ENCODE measurements at places on chromosomes 4 and X. TPM values are rescaled to one million over a fixed set of nuclear protein-coding genes. Genes with fewer than 3 reads are reported as not detected.

MGAT4D gene
- not detected for total RNA-seq

IGSF1 gene
- 0.28 TPM for total RNA-seq

NSUN7 gene
- total RNA-seq: 0.26 TPM

SYN1 gene
- total RNA-seq: 0.29 TPM

IL2RG gene
- total RNA-seq: 0.11 TPM

CDKL2 gene
- total RNA-seq: 0.53 TPM

SLC9A7 gene
- 8.3 TPM for total RNA-seq

UGT2B10 gene
- not detected for total RNA-seq

NMU gene
- total RNA-seq: 0.75 TPM

PABPC1L2A gene
- not detected for total RNA-seq

ADAMTS3 gene
- not detected for total RNA-seq

FOXR2 gene
- total RNA-seq: not detected

ITM2A gene
- total RNA-seq: 0.10 TPM

NHS gene
- 2.0 TPM for total RNA-seq

ZCCHC18 gene
- 0.09 TPM for total RNA-seq

CTAG2 gene
- not detected for total RNA-seq

PRAF2 gene
- total RNA-seq: 35.6 TPM

NXF2B gene
- total RNA-seq: not detected

KLB gene
- total RNA-seq: 0.14 TPM

All from A549 treated with AZD2906 at 1 μM for 4 hours (cell line).